ENCODE measurements at places on chromosomes 3 and 15.

DNA sequence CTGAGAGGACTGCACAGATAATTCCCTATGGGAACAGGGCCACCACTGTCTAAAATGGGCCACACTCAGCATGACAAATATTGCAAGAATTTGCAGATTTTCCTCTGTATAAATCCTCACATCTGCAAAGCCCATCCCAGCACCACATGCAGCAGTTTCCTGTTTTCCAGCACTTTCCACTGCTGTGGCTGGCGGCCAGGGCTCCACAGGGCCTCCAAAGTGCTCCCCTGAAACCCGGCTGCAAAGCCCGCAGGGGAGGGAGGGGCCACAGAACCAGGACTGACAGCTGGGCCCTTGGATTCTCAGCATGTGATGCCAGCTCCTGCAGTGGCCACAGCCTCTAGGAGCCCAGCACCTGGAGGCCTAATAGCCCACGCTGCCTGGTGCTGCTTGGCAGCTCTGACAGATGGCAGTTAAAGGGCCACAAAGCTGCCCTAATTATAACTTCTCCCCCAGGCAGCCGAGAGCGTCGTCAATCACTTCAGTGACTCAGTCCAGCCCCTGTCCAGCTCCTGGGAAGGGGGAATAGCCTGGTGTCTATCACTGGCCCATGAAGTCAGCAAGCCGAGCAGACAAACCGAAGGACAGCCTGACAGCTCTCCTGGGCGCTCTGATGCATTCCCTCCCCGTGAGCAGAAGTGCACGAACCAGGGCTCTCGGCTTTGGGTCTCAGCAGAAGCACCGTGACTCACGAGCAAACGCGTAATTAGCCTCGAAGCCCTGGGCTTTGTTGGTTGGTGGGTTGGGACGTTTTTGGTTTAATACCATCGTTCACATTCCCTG is 4.7 kb downstream of the LRRC15 start:
- peak; percentile 54 for DNase-seq

DNA sequence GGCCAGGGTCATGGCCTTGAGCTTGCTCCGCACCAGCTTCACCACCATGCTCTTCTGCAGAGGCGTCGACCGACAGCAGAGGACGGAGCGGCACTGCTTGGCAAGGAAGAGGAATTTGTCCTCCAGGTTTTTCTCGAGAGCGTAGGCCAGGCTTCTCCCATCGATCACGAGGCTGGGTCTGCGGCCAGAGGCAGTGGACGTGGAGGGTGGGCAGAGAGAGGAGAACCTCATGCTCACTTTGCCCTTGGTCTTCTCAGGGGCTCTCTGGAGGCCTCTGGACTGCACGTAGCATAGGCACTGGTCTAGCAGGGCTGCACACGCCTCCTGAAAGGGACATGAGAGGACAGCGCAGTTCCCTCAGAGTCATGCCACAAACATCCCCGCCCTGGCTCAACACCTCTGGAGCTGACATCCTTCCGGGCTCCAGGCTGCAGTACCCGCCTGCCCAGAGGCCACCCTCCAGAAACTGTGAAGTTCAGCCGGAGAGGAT is 168.3 kb downstream of the ATP10A start:
- no peak for DNase-seq

- DNase-seq = no peak
Measured at GRCh38 chr15:91168457-91168856, 68.4 kb downstream of the SV2B start.

DNA sequence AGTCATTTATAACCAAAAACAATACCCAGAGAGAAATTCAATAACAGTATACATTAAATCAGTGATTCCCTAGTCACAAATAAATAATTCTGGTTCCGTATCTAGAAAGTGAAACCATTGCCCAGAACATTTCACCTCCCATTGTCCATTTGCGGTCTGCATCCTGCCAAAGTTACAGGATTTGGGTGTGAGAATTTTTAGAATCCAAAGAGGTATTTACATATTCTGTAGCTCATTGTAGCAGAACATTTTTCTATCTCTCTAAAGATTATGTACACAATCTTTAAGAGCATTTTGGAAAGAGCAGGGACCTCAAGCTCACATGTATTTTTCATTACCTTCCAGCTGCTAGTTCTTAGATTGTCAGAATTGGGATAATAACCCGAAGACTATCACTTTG is 261.6 kb downstream of the CHL1 start:
- DNase-seq = no peak

DNA sequence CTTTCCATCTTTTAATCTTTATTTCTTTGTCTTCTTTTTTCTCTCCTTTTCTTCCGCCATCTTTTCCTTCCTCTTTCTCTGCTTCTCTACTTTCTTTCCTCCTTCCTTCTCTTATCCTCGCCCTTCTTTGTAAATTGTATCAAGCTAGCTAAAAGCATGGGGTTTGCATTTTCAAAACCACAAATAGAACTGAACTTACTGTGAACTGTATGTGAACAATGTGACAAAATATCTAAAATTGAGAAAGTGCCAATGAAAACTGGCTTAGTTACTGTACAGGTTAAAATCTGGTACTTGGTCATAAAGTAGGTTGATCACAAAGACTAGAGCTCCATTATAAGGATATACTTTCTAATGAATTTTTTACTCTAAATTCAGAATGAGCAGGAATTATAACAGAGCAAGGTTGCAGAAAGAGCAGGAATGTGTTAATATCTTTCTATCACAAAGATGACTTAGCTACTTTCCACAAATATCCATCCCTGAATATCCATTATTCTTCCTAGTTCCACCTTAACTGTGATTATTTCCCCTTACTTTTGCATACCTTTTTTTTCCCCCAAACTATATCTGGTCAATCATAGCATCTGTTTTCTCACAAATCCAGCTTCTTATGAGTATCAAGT is 122.4 kb downstream of the LSAMP start:
- no peak for DNase-seq

GRCh38 chr3:83807511-83807910 is 1151.3 kb upstream of the CADM2 start:
- DNase-seq = no peak

- DNase-seq = no peak
Measured at GRCh38 chr3:53361852-53362251, 14.5 kb upstream of the DCP1A start.

DNA sequence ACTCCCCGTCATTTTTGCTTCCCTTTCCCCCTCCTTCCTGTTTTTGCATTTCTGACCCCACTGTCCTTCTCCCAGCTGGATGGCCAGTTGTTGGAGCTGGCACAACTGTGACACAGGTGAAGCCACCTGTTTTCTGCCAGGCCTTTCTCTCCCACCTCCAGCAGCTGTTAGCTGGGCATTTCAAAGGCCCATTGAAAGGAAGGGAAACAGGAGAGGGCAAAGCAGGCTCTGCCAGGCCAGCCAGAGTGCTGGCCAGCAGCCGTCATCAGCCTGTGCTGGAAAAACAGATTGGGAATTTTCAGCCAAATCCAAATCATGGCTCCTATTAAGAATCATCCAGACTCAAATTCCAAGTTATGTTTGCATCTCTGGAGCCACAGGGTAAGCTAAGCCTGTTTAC is 155.2 kb upstream of the C2CD4B start:
- no peak for DNase-seq

DNA sequence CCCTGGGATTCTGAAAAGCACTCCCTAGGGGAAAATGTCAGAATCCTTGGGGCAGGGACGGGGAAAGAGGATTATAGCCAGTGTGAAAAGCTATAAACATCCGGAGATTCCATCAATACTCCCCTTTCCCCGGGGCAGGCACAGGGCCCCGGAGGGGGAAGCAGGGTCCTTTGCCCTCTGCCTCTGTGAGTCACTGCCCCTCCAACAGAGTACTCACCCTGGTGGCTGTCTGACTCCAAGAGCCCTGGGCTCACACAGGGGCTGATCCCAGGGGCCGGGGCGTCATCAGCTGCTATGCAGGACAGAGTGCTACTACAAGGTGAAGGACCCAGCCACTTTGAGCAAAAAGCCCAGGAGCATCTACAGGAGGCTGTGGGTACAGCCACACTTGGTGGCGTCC is 133.0 kb upstream of the PRR20G start:
- no peak for DNase-seq

- DNase-seq = peak; percentile 65
Measured at GRCh38 chr15:77107531-77108355, 36.8 kb upstream of the TSPAN3 start.

- DNase-seq = no peak
Measured at GRCh38 chr15:84813931-84814330, 3.2 kb upstream of the ALPK3 start.

DNA sequence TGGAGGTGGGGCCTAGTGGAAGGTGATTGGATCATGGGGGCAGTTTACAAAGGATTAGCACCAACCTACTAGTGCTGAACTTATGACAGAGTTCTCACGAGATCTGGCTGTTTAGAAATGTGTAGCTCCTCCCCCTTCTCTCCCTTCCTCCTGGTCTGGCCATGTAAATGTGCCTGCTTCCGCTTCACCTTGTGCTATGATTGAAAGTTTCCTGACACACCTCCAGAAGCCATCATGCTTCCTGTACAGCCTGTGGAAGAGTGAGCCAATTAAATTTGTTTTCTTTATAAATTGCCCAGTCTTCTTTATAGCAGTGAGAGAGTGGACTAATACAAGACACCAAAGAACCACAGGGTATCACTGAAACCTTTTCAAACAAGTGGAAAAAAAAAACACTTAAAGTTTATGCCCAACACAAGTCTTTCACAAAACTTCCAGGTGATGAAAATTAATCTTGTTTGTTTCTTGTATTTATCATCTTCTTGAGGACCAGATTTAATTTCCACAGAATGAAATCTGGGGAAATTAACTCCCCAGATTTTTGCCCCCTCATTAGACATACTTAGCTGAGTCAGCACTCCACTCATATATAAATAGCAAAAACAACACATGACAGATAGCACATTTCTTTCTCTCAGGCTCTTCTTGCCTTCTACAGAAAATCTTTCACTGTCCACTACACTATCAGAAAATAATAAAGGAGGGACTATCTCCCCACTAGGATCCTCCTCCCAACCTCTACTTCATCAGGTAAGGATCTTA is 847.2 kb downstream of the TUSC7 start:
- DNase-seq = no peak

GRCh38 chr15:78210349-78210717 is 24.0 kb downstream of the ACSBG1 start:
- DNase-seq = no peak

DNA sequence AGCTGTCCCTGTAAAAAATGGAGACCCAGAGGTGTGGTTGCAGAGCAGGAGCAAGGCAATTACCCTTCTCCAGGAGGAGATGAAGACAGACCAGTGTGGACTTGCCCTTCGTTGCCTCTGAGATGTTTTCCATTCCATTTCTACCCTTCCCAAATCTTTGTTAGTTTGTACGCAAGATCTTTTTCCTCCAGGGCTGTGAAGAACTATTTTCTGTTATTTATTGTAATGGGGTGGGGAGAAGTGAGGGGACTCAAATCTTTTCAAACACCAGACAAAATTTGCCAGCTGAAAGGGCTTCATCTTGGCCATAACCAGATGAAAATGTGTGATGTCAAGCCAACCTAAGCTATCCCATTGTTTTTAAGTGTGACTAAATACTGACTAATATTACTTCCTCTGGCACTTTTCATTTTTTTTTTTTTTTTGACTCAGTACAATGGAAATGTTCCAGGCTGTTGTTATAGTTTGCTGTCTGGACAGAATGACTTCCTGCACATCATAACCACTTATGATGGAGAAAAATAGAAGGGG is 271.3 kb upstream of the TPRG1 start:
- DNase-seq = no peak

- no peak for DNase-seq
Measured at GRCh38 chr3:17006132-17006852, 121.5 kb downstream of the PLCL2 start.

- DNase-seq = no peak
Measured at GRCh38 chr3:128007033-128007424, 45.2 kb upstream of the SEC61A1 start.

DNA sequence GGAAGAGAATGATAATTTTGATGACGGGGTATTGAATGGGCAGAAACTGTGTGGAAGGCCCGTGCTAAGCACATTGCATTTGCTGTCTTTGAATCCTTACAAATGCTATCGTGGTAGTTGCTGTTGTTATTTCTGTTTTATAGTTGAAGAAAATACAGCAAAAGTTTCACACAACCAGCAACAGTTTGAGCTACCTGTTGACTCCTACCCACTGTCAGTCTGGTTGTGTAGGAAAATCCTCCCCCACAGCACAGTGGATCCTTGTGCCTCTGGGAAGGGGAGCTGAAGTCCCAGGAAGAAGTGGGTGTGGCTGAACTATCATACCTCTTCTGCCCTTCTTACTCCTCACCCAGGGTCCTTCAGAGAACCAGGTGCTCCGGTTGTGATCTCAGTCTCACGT is 29.4 kb downstream of the MRAS start:
- DNase-seq = peak; percentile 50

DNA sequence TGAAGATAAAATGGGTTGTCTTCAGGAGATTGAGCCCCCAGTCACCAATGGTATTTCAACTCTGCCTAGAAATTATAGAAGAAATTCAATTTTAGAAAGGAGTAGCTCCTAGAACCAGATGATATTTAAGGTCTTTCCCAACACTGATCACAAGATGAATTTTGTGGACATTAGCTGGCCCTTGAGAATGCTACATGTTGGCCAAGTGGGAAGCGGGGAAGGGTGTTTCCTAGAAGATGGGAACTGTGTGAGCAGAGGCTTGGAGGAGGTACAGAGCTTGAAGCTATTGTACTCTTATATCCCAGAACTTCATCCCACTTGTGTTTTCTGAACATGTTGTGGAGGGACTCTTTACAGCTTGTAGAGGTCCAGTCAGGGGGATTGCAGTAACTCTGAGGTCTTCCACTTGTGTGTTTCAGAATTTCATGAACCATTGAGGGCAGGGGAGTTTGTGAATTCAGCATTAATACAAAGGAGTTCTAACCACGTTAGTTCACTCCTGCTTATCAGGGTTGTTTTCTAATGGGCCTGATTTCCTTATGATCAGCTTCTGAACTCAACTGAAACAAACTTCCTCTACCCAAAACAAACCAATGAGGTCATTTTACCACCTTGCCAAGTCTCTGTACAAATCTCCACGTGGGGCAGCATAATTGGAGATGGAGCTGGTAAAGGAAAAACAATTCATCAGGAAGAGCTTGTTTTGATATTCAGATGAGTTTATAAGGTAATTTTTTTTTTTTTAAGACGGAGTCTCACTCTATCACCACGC is 152.6 kb upstream of the TPM1 start:
- DNase-seq = no peak

DNA sequence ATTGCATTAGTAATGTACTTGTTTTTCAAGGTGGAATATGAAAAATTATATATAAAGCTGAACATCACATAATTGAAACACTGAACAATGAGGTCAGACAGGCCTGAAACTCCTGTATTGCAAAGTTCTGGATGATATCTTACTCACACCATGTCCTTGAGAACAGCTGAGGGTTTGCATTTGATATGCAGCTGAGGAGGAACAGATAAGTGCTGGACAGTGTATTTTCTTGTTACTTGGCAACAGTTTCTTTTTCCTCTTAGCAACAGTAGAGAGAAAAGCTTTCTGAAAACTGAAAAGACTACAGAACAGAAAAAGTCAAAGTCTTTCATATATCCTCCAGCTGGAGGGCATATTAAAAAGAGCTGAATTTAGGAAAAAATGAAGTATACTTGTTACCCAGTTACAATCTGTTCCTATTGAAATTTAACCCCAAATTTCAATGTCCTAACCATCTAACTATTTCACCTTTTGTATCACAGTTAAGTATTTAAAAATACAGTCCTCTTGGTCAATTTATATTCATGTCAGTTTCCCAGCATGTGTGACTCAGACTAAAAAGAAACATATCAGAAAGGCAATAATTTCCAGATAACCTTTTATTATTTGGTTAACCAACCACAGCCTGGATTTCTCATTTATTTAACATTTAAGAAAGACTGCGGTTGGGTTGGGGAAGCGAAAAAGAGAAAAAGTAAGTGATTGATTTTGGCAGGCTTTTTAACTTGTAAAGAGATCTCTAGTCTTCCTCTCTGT is 733.0 kb upstream of the DPPA4 start:
- DNase-seq = no peak
